Mammary epithelial cell (primary cell): ENCODE measurements at places on chromosomes 5 and 9. TPM values are rescaled to one million over a fixed set of nuclear protein-coding genes. Genes with fewer than 3 reads are reported as not detected.

GRCh38 chr9:6628704-6629103 is 16.8 kb downstream of the GLDC start:
- peak; percentile 64 for DNase-seq

- DNase-seq: no peak
Observed at GRCh38 chr9:100106616-100107015, 7.6 kb downstream of the INVS start.

- no peak for DNase-seq
Observed at GRCh38 chr9:115141612-115142011, 23.7 kb upstream of the TNC start.

- DNase-seq: no peak
Observed at GRCh38 chr5:89346573-89346972, 463.6 kb upstream of the MEF2C start.

- no peak for DNase-seq
Observed at GRCh38 chr9:90940280-90940679, 138.7 kb downstream of the SYK start.

DNA sequence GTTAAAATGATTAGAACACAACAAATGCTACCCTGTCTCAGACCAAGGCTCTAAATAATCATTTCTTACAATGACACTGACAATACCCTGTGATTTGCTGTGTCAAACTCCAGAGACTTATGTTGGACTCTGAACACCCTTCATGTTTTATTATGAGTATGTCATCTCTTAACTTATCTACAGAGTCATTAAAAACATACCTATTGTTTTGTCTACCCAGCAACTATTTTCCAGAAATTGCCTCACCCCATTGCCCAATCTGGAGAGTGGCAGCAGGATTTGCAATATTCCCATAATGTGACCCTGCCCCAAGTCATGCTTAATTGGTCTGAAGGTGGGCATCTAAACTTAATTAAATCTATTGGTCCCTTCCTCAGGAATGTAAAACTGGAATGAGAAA is 23.0 kb upstream of the KIF2A start:
- no peak for DNase-seq

The HAVCR1 gene
- polyA plus RNA-seq: not detected

DNA sequence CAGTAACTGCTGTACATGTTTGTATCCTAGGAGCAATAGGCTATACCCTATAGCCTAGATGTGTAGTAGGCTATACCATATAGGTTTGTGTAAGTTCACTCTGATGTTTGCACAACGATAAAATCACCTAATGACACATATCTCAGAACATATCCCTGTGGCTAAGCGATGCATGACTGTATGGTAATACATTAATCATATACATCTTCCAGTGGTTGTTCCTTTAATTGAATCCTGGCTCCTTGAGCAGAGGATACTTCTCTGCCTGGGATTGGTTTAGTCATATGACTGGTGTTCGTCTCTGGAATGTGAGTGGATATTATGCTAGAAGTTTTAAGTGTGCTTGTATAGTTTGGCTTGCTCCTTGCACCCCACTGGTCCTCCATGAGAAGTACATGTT is 425.8 kb downstream of the MAN2A1 start:
- no peak for DNase-seq

DNA sequence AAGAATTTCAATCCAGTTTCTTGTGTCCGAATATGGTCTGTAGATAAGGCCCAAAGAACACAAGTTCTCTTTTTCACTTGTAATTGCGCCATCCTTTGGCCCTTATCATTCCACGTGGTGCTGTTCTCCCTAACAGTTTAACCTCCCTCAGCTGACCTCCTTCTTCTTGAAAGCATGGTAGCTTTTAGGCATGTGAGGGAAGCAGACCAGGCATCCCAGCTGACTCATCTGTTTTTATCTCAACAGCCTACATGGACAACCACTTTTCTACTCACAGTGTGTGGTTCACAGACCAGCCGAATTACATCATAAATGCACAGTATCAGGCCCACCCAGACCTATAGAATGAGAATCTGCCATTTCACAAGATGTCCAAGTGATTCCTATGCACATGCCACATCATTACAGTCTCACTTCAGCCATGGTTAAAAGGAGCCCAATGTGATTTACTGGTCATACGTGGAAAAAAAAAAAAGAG is 26.9 kb upstream of the PLIN2 start:
- DNase-seq: peak; percentile 52

- DNase-seq: no peak
Observed at GRCh38 chr5:55601204-55601618, 66.4 kb upstream of the PLPP1 start.

The DBH gene
- polyA plus RNA-seq: not detected

The ZDHHC21 gene
- 1.2 TPM for polyA plus RNA-seq

DNA sequence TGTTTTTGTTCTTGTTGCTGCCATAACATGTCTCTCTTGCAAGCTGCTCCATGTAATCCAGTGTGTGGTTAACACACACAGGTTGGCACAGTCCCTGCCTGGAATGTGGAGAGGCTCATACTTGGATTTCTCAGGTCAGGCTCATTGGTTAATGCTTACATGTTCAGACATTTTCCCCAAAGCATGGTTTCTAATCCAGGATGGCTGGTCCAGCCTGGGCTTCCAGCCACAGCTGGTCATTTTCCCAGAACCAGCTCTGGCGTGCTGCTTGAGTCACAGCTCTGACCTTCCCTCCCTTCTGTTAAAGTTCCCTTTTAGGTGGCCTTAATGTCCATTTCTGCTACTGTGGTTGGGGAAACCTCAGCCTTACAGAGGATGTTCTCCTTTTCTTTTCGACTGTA is 294.3 kb downstream of the TAF11L14 start:
- peak; percentile 80 for DNase-seq

DNA sequence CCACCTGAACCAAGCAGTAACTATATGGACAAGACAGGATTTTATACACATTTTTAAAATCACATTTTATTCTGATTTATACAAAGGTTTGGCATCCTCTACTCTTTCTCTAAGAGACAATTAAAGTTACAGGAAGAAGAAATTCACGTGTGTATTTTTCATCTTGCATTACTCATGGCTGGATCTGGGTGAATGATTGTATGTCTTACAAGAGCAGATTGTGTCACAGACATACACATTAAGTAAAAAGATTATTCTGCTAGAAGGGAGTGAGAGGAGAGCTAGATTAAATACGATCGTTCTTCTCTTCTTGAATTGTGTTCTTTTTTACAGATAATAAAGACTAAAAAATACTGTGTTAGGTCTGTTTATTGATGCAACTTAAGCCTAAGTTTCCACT is 20.8 kb upstream of the CEP120 start:
- DNase-seq: no peak
